Naive thymus-derived CD8-positive, alpha-beta T cell (primary cell): ENCODE measurements at places on chromosomes 4 and X.

- no peak for DNase-seq
Measured at GRCh38 chr4:101020956-101021355, 326.4 kb downstream of the PPP3CA start.

- no peak for DNase-seq
Measured at GRCh38 chr4:38497121-38497520, 166.9 kb upstream of the KLF3 start.

GRCh38 chrX:101595739-101596419, 21.9 kb downstream of the ARMCX6 start:
- peak; percentile 32 for DNase-seq

DNA sequence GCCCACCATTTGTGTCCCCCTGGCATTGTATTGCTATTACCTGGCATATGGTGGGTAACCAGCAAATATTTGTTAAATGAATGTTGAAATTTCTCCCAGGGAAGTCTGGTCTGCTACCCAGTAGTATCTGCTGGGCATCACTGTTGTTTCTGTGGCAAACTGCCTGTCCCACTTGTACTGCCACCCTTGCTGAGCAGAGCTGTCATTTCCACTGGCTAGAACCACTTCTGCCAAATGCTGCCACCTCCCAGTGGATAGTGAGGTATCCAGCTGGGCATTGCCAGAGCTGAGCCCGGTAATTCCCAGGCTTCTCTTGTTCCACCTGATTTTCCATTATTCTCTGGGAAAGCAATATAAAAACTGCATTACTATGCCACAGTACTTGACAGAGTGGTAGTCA, 186.7 kb upstream of the NOCT start:
- DNase-seq: no peak

DNA sequence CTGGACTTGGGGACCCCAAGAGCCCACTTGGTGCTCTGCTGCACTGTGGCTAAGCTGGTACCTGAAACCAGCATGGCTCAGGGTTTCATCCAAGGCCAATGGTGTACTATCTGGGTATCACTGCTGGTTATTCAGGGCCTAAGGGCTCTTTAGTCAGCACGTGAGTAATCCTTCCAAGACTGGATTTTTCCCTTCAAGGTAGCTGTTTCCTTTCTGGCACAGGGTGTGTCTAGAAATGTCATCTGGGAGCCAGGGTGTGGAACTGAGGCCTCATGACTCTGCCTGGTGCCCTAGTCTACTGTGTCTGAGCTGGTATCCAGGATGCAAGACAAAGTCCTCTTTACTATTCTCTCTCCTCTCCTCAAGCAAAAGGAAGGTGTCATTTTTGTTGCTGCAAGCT, 99.0 kb upstream of the QRFPR start:
- DNase-seq: no peak

DNA sequence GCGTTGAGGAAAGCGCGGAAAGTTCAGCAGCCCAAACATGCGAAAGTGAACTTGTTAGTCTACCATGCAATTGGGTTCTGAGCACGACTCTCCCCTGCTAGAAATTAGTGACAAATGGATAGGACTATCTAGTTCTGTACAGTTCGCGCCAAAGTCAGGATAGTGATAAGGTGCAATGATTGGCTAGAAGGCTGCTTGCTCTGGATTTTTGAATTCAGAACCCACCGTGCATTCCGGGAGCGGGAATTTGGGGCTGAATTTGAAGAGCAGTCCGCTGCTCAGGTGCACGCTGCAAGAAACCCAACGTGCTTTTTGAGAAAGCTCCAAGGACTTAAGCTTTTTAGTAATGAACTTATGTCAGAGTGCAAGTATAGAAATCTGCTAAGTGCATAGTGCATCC, 732 bp upstream of the ESX1 start:
- DNase-seq: no peak

- no peak for DNase-seq
Measured at GRCh38 chr4:84722720-84723119, 139.8 kb downstream of the CDS1 start.

GRCh38 chr4:94856030-94856429, 98.3 kb downstream of the BMPR1B start:
- no peak for DNase-seq

DNA sequence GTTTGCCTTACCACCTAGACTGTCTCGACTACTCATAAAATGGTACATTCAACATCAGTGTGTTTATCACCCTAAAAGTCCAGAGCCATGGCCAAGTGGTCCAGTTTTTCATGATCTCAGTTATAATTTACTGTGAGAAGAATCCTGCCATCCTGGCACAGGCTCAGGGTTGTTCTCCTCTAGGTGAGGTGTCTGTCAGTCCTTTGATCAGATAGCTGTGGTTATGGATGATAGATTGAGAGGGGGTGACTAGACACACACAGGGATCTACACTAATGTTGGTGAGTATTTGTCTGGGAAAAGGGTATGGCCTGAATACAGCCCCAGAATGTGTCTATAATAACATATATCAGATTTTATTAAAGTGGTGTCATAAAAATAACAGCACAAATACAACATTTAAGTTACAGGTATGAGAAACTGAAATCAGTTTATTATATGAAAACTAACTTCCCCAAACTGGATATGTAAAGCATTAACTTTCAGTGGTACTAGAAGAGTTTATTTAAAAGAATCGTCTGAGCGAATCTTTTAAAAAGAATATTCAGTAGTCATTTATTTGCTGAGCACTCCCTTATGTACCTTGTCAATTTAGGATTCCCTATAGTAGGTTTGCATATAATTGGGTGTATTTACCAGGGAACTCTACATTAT, 93.3 kb downstream of the STIM2 start:
- DNase-seq: no peak

GRCh38 chr4:52076731-52077130, 25.6 kb downstream of the SPATA18 start:
- no peak for DNase-seq

DNA sequence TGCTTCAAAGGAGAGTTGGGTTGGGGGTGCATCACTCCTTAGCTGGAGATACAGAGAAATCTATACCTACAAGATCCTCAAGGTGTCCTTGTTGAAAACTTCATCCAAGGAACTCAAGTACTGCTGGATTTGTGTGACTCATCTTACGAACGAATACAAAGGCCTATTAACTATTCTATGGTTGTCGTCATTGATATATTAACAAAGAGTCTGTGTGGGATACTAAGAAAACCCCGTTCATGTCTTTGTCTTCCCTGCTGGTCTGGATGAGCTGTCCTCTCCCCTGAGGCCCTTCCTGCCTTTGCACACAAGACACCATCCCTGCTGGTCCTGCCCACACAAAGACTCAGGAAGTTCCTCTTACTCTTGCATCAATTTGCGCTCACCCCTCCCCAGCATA, 54.9 kb upstream of the IRF2 start:
- DNase-seq: no peak
